ENCODE measurements at places on chromosomes 7 and 10. TPM values are rescaled to one million over a fixed set of nuclear protein-coding genes. Genes with fewer than 3 reads are reported as not detected.

DNA sequence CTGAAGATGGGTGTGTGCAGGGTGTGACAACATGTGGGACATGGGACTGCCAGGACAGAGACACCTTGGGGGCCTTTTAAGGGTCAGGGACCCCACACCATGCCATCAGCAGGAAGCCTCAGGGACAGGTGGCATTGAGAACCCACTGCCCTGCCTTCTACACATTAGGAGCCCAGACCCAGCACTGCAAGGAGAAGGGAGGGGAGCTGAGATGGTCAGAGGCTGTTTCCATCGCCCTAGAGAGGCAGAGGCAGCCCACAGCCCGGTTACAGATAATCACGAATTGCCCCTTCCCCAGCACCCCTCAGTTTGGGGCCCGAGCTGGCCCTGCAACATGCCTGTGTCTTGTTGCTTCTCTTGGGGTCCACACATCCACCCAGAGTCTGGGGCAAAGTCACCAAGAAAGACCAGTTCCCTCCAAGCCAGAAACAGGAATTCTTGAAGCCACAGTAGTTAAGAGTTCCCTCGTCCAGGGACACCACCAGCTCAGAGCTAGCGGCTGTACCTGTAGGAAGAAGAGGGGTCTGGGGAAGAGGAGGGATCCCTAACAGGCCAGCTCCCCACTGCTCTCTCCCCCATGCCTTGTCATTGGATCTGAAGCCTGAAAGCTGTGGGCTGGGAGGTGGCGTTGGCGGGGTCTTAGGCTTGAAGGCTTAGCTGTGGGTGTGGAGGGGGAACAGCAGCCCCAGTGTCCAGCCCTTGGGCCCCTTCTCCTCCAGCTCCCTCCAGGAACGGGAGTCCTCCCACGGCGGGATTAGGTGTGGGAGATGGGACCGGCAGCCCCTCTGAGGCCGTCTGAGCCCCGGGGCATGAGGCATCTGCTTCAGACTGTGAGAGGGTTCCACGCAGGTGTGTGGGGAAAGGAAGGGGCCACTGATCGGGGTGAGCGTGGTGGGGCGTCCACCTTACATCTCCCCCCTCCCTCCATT lies 44.8 kb upstream of the ELFN1 start:
- no peaks in the 10 kb centered on the region for H3K4me1 ChIP-seq
- no peaks in the 10 kb centered on the region for H3K36me3 ChIP-seq

GRCh38 chr10:12628964-12629766 lies 279.8 kb downstream of the CAMK1D start:
- H3K27ac ChIP-seq = no peak overlapping the region
- no peaks in the 10 kb centered on the region for H3K27me3 ChIP-seq
- peak; percentile 16 for DNase-seq
- H3K4me1 ChIP-seq = peaks cover 1% of the 10 kb centered on the region
- H3K4me3 ChIP-seq = no peak overlapping the region

DNA sequence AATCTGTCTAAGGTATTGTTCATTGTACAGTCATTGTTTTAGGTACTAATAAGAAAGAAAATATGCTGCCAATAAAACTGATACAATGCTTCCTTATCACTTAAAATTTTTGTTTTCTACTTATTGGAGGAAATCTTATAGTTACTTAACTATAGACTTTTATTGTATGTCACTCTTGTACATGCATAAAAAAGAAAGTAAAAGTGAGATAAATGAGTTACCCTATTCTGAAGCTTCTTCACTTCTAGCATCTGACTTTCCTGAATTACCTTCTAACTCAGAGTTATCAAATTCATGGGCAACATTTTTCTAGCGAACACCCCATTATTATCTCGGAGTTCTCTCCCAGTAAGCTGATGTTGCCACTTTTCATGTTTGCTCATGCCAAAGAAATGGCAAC lies 504.9 kb downstream of the SH2D4B start:
- no peak for DNase-seq
- H3K4me1 ChIP-seq = no peaks in the 10 kb centered on the region
- H3K27me3 ChIP-seq = no peaks in the 10 kb centered on the region
- no peak overlapping the region for H3K27ac ChIP-seq
- H3K36me3 ChIP-seq = no peaks in the 10 kb centered on the region

DNA sequence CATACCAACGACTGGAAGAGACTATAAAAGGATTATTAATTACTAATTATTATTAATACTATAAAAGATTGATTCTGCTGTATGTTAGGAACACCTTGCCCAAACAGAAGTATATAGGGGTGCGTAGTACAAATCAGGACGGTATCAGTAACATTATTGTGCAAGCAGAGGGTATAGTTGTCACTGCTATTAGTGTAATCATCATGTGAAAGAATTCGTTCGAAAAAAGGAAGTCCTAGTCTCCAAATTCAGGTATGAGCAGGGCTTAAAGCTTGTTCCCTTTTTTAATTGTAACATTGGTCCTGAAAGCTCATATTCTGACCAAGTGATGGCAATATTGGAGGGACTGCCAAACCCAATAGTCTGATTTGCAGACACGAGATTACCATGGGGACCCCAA lies 81.8 kb downstream of the THSD7A start:
- H3K27me3 ChIP-seq = no peaks in the 10 kb centered on the region
- no peaks in the 10 kb centered on the region for H3K4me1 ChIP-seq
- no peak overlapping the region for H3K4me3 ChIP-seq

DNA sequence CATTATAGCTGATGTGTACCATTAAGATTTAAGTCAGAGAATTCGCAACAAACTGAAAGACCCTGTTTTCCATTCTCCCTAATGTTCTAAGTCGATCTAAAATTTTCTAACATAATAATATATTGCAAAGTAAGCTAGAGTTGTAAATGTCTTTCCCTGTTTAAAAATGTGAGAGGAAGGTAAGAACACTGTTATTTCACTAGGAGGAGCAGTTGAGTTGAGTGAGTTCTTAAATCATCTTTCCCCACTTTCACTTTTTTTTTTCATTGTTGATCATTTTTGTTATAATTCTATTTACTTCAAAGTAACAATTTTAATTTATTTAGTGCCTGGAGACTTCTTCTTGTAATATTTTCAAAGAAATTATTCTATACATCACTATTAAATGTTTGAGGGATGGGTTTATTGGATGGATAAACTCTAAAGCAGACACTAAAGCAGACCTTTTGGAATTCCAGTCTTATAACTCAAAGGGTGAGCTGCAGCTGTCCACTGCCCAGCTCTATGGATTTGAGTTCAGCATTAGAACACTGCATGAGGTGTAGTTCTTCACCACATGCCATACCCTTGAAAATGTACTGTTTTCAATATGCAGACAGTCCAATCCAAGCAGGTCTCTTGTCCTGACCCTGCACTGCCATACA lies 181.3 kb upstream of the FZD1 start:
- H3K4me3 ChIP-seq = no peak overlapping the region
- H3K36me3 ChIP-seq = no peaks in the 10 kb centered on the region
- no peak overlapping the region for H3K27ac ChIP-seq
- H3K4me1 ChIP-seq = no peaks in the 10 kb centered on the region

- H3K4me1 ChIP-seq = no peaks in the 10 kb centered on the region
- H3K27ac ChIP-seq = no peak overlapping the region
- H3K27me3 ChIP-seq = no peaks in the 10 kb centered on the region
- H3K36me3 ChIP-seq = no peaks in the 10 kb centered on the region
Measured at GRCh38 chr10:1402016-1402770, 335.1 kb downstream of the ADARB2 start.

DNA sequence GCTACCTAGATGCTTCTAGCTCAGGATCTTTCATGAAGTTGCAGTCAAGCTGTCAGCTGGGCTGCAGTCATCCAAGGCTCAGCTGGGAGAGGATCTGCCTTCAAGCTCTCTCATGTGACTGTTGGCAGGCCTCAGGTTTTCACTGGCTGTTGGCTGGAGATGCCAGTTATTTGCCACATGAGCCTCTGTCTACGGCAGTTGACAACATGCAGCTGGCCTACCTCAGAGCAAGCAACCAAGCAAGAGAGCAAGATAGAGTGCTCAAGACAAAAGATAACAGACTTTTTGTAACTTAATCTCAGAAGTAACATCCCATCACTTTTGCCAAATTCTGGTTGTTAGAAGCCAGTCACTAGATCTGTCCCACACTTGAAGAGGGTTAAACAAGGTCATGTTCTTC lies 125.8 kb downstream of the TPST1 start:
- H3K27ac ChIP-seq = no peak overlapping the region
- no peaks in the 10 kb centered on the region for H3K27me3 ChIP-seq
- H3K4me1 ChIP-seq = peaks cover 19% of the 10 kb centered on the region
- H3K4me3 ChIP-seq = no peak overlapping the region

DNA sequence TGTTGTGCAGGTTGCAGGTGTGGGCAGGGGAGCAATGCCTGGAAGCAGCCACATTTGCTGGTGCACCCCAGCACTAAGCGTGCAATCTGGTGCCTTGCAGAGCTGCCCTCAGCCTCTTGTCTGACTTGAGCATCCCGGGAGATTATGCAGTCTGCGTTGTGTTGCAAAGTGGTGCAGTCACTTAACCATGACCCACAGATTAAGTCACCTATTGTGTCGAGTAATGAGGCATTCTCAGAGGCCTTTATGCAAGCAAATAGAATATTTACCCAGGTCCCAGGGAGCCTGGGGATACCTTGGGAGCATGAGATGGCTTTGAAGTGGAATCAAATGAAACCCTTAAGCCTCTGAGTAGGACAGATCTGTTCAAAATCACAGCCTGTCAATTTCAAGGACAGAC lies 529.0 kb downstream of the TYW1 start:
- peak overlapping the region; percentile 7 for H3K4me3 ChIP-seq
- no peaks in the 10 kb centered on the region for H3K36me3 ChIP-seq
- no peaks in the 10 kb centered on the region for H3K27me3 ChIP-seq
- H3K27ac ChIP-seq = no peak overlapping the region
- DNase-seq = no peak

DNA sequence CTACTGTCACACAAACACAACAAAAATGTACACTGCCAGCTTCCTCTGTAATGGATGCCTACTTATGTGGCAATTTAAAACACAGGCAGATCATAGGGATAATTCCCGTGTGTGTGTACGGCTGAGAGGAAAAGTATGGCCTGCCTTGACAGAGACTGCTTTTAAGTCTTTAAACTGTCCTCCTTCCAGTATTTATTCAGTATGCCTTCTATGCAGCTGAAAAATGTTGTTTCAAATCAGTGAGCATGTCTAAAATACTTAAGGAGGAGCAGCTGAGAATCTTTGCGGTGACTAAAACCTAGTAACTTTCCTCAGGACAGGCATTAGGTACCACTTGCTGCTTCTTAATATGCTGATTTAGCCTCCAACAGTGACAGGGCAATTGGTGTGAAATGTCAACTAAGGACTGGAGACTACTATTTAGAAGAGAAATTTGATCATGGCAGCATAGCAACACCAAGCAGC lies 126.3 kb downstream of the CACNA2D1 start:
- peaks cover 4% of the 10 kb centered on the region for H3K4me1 ChIP-seq
- no peaks in the 10 kb centered on the region for H3K27me3 ChIP-seq
- H3K4me3 ChIP-seq = no peak overlapping the region
- no peak for DNase-seq

- H3K27me3 ChIP-seq = no peaks in the 10 kb centered on the region
- H3K4me1 ChIP-seq = peaks cover 22% of the 10 kb centered on the region
- no peaks in the 10 kb centered on the region for H3K36me3 ChIP-seq
- no peak for DNase-seq
Measured at GRCh38 chr10:4070921-4071660, 286.1 kb upstream of the KLF6 start.

DNA sequence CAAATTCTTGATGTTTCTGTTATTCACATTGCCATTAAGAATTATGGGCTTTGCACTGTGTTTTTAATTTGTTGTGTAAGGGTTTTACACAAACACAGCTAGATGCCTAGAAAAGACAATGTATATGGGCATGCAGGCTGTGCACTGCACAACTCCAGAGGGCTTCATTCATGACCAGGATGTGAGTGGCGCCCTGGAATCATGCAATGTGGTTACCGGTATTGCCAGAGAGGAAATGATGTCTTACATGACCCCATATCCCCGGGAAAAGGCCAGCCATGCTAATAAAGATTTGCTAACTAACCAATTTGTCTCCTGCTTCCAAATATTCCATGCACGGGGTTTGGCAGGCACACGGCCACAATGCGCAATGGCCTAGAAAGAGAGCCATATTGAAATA lies 16.9 kb downstream of the KCNMA1 start:
- no peaks in the 10 kb centered on the region for H3K36me3 ChIP-seq
- no peak overlapping the region for H3K27ac ChIP-seq
- peaks cover 5% of the 10 kb centered on the region for H3K27me3 ChIP-seq

DNA sequence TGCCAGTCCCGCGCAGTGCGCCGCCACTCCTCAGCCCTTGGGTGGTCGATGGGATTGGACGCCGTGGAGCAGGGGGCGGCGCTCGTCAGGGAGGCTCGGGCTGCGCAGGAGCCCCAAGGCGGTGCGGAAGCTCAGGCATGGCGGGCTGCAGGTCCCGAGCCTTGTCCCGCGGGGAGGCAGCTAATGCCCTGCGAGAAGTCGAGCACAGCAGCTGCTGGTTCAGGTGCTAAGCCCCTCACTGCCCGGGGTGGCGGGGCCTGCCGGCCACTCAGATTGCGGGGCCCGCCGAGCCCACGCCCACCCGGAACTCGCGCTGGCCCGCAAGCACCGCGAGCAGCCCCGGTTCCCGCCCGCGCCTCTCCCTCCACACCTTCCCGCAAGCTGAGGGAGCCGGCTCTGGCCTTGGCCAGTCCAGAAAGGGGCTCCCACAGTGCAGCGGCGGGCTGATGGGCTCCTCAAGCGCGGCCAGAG lies 14.4 kb upstream of the WASL start:
- H3K27ac ChIP-seq = no peak overlapping the region
- H3K36me3 ChIP-seq = no peaks in the 10 kb centered on the region
- H3K27me3 ChIP-seq = no peaks in the 10 kb centered on the region
- H3K4me1 ChIP-seq = no peaks in the 10 kb centered on the region

DNA sequence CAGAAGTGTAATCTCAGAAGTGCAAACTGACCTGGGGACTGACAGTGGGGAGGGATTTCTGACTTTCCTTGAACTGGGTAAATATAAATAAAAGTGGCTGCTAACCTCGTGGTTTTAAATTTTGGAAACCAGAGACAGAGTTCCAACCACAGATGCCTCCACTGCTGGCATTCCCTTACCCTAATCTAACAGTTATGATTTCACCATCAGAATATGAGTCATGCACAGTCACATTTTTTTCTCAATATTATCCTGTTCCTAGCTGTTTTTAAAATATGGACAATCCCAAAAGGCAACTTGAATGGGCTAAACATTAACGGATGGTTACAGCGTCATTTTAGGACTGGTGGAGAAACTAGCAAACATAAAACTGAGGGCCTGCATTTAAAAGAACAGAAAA lies 264.3 kb upstream of the INHBA start:
- no peak for DNase-seq
- no peak overlapping the region for H3K4me3 ChIP-seq
- no peaks in the 10 kb centered on the region for H3K27me3 ChIP-seq
- H3K36me3 ChIP-seq = no peaks in the 10 kb centered on the region
- peaks cover 6% of the 10 kb centered on the region for H3K4me1 ChIP-seq

GRCh38 chr7:23700046-23700445 lies 10.0 kb upstream of the STK31 start:
- H3K27ac ChIP-seq = no peak overlapping the region
- H3K4me1 ChIP-seq = no peaks in the 10 kb centered on the region
- H3K27me3 ChIP-seq = no peaks in the 10 kb centered on the region
- H3K4me3 ChIP-seq = no peak overlapping the region
- peak; percentile 23 for DNase-seq

GRCh38 chr7:122310119-122311021 lies 5.8 kb upstream of the FEZF1 start:
- H3K4me1 ChIP-seq = peaks cover 15% of the 10 kb centered on the region
- H3K36me3 ChIP-seq = no peaks in the 10 kb centered on the region
- H3K4me3 ChIP-seq = peak overlapping the region; percentile 15
- peaks cover 95% of the 10 kb centered on the region for H3K27me3 ChIP-seq

OR2A1 gene
- total RNA-seq = not detected

ZNF32 gene
- 33.8 TPM for total RNA-seq

ZMYND11 gene
- total RNA-seq = 55.7 TPM

ANXA8 gene
- total RNA-seq = 19.7 TPM

GIMAP4 gene
- 49.0 TPM for total RNA-seq

NRCAM gene
- total RNA-seq = 15.5 TPM

PRSS1 gene
- total RNA-seq = 16.8 TPM

STEAP2 gene
- total RNA-seq = 14.6 TPM

PAPOLB gene
- 1.9 TPM for total RNA-seq

DNAJC2 gene
- 21.6 TPM for total RNA-seq

NKX1-2 gene
- not detected for total RNA-seq

SPDYE16 gene
- not detected for total RNA-seq

All from lung (tissue), 17 donors.